ENCODE measurements at places on chromosomes 11 and 22. TPM values are rescaled to one million over a fixed set of nuclear protein-coding genes. Genes with fewer than 3 reads are reported as not detected.

TUT1 gene
- total RNA-seq, result 14.9 TPM

TEX54 gene
- total RNA-seq, result not detected

CHKA gene
- 15.2 TPM for total RNA-seq

SAA2 gene
- 26.3 TPM for total RNA-seq

NNMT gene
- total RNA-seq, result 597 TPM

TAF1D gene
- total RNA-seq, result 110 TPM

GRCh38 chr11:120305286-120305685 lies 19.8 kb upstream of the TLCD5 start:
- H3K27ac ChIP-seq, result no peak overlapping the region
- H3K36me3 ChIP-seq, result no peaks in the 10 kb centered on the region
- DNase-seq, result no peak
- no peak overlapping the region for H3K4me3 ChIP-seq
- no peaks in the 10 kb centered on the region for H3K4me1 ChIP-seq

GRCh38 chr11:110890995-110891394 lies 178.8 kb upstream of the ARHGAP20 start:
- no peaks in the 10 kb centered on the region for H3K4me1 ChIP-seq
- no peak overlapping the region for H3K4me3 ChIP-seq
- H3K36me3 ChIP-seq, result no peaks in the 10 kb centered on the region
- H3K27ac ChIP-seq, result no peak overlapping the region

DNA sequence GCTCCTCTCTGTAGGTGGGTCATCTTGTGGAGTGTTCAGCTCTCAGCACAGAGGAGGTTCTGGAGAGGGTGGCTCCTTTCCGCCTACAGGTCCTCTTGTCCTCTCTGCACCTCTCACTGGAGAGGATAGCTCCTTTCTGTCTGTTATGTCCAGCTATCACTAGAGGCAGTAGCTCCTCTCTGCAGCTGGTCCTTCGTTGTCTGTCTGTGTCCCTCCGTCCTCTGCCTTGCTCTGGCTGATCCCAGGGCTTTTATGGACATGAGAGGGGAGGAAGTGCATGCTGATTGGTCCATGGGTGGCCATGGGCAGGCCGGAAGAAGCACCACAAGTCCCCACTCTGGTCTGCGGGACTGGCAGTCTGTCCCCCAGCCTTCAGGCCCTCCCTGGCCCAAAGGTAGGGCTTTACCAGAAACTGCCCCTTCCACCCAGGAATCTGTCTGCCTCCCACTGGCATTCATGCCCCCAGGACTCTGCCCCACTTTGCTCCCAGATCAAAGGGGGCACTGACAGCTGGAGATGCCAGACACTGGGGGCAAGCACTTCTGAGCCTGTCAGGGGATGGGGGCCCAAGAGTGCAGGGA lies 38.6 kb upstream of the CALCB start:
- H3K4me3 ChIP-seq, result no peak overlapping the region
- H3K27ac ChIP-seq, result no peak overlapping the region
- no peaks in the 10 kb centered on the region for H3K27me3 ChIP-seq
- H3K36me3 ChIP-seq, result no peaks in the 10 kb centered on the region
- no peaks in the 10 kb centered on the region for H3K4me1 ChIP-seq

DNA sequence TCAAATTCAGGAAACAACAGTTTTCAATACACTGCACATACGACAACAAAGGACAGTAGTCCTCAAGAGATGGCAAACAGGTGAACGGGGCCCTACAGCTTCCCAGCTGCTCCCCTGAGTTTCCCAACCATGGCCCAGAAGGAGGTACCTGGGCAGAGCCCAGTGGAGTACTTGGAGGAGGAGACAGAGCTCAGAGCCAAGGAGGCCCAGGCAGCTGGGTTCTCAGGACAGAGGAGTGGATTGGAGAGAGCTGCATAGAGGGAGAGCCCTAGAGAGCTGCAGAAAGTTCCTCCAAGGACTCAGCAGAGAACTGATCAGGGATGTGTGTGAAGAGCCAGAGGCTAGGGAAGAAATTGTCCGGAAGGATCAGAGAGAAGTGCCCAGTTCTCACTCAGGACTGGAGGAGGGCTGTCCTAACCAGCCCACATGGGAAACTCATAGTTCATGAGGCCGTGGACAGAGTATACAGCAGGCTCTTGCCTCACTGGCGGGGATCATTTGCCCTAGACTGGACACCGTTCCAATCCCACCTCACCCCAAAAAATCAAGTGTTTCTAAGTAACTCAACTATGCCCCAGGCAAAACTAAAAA lies 7.6 kb upstream of the ASCL2 start:
- H3K36me3 ChIP-seq, result no peaks in the 10 kb centered on the region
- H3K4me1 ChIP-seq, result no peaks in the 10 kb centered on the region
- no peaks in the 10 kb centered on the region for H3K27me3 ChIP-seq
- no peak overlapping the region for H3K4me3 ChIP-seq
- DNase-seq, result no peak

- no peaks in the 10 kb centered on the region for H3K36me3 ChIP-seq
- no peak for DNase-seq
- H3K4me3 ChIP-seq, result no peak overlapping the region
- H3K4me1 ChIP-seq, result peaks cover 2% of the 10 kb centered on the region
Observed at GRCh38 chr11:9616858-9617257, 43.4 kb downstream of the WEE1 start.

Data from aorta (tissue), 5 donors.